Activated T-cell treated with anti-CD3 and anti-CD28 coated beads for 48 hours (primary cell): ENCODE measurements at places on chromosomes 5 and 9.

DNA sequence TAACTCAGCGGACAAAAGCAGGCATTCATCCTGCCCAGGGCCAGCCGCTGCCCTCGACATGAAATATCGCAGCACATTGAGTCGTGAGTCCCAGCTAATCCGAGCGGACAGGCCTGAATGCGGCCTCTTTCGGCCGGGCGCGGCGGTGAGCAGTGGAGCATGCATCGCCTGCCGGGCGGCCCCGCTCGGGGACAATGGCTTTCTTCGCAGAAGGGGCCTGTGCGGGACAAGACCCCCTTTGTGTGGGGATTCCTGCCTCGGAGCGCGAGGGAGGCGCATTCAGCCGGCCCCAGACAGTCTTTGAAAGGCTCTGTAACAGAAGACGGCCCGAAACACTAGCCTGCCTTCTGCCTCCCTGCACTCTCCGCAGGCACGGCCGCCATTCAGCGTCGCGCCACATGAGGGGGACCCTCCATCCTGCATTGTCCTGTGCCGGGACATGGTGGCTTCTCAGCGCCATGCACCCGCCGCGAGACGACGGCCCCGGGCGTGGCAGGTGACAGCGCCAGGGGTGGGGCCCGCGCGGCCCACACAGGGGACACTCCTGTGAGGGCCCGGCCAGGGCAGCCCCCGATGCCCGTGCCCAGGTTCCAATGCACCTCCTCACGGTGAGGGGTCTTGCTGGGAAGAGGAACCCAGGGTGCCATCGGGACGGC, 52.0 kb downstream of the EXD3 start:
- no peak for DNase-seq

- no peak for DNase-seq
Observed at GRCh38 chr5:108700930-108701329, 46.8 kb upstream of the FER start.

DNA sequence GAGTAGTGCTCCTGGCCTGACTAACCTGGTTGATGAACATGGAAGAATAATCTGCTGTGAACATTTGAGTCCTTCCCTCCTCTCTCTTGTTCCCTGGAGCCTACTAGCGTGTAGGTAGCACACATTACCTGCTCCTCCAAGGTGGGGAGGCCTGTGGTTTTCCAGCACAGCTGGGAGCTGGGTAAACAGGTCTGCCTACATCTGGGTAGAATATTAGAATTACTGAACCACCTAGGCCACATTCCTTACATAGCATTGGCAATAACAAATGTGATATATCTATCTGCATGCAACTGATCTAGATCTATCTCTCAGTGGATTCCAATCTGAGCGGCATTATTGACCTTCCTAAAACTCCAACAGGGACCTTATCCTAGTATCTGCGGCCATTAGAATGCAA, 151.0 kb upstream of the ZNF366 start:
- DNase-seq, result no peak

GRCh38 chr9:122001491-122002201, 91.5 kb downstream of the TTLL11 start:
- DNase-seq, result no peak

GRCh38 chr9:136280535-136281315, 23.2 kb downstream of the CCDC187 start:
- no peak for DNase-seq

- no peak for DNase-seq
Observed at GRCh38 chr9:80146466-80146865, 574.7 kb downstream of the TLE4 start.

DNA sequence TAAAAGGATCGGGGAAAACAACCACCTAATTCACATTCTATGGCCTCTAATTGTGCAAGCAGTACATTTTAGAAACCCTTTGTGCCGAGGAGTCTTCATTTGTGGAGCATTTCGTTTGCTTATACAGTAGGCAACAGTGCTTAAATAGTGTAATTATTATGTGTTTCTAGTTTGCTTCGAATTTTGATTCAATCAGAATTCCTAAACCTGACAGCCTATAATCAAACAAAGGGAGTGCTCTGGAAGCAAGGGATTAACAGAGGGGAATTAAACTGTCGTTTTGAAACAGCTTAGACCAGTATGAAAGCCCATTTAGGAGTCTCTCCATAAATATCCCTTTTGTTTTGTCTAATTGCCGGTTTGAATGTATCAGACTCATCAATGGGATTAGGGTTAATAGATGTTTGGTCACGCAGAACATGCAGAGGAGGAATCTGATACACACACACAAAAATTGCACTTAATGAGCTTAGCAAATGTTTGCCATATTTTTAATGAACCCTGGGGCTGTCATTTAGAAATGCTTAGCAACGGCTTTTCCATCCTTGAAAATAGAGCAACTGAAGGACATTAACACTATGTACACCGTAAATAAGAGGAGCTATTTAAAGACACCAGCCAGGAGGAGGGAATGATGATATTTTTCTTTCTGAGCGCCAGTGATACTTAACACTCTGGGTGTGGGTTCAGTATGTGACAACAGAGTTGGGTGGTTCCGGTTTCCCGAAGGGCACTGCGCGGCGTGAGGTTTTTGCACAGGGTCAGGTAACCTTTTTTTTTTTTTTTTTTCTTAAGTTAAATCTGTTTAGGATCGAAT, 404.7 kb downstream of the TLE4 start:
- DNase-seq, result no peak

DNA sequence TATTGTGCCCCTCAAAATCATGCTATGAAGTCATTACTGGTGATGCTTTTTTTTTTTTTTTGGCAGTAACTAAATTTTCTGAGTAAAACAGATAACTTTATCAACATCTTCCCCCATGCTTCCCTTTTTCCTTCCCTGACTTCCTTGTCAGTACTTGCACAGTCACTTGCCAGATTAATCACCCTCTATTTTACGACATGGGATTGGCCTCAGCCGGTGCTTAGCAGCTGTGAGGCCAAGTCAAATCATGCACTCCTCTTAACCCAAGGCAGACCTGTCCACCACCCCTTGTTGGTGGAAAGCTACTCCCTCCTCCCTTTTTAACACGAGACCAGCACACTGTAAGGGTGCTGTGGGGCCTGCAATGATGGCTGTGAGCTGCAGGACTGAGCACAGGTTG, 118.0 kb upstream of the OTULINL start:
- DNase-seq, result no peak

DNA sequence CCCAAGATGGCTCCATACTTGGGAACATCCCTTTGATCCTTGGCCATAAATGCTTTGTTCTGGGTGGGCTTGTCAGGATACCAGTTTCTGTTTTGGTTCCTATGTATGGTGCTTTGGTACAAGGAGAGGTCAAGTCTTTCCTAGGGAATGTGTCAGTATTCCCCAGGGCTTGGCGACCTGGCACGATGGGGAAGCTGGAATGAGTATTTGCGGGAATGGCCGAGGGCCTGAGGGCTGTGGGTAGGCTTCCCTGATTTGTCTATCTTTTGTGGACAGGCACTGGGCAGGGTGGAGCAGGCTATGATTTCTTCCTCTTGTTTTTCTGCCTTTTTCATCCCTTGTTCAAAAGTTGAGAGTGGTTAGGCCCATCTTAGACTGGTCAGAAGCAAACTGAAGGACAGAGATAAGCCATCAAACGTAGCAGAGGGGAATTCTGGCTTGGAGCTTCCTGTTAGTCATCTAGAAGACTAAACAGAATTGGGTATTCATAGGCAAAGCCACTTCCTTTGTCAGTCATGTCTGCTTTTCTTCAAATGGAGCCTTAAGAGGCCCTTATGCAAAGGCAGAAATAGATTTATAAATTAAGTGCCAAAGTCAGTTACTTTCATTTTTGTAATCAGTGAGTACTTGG, 13.7 kb downstream of the DOCK2 start:
- DNase-seq, result no peak

GRCh38 chr9:79572032-79572607, 355 bp downstream of the TLE4 start:
- DNase-seq, result no peak

DNA sequence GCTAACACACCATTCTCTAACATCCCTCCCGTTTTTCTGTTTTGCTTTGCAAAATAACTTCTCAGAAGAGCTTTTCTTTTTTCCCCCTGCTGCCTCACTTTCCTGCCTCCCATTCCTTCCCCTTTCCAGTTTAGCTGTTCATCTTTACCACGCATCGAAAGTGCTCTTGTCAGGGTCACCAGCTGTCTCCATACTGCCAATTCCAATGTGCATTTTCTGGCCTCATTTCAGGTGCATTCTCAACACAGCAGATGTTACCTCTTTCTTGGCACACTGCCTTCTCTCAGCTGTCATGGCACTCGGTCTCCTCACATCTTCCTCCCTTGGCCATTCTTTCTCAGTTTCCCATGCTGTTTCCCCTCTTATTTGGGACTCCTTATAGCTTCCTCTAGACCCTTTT, 9.5 kb downstream of the ARSK start:
- DNase-seq, result no peak

DNA sequence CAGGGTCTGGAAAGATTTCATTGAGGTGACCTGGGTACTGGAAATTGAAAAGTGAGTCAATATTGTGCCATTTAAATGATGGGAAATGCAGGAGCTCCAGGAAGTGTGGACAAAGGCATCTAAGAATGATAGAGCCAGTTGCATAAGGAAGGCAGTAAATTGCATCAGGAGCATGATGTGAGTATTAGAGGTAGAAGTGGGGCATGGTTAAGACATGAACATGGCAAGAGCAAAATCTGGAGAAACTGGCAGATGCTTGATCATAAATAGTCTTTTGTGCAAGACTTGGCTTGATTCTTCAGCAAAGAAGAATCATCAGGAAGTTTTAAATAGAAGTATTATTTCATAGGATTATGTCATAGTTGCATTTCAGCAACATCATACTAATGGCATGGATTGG, 157.4 kb upstream of the PUM3 start:
- DNase-seq, result no peak

DNA sequence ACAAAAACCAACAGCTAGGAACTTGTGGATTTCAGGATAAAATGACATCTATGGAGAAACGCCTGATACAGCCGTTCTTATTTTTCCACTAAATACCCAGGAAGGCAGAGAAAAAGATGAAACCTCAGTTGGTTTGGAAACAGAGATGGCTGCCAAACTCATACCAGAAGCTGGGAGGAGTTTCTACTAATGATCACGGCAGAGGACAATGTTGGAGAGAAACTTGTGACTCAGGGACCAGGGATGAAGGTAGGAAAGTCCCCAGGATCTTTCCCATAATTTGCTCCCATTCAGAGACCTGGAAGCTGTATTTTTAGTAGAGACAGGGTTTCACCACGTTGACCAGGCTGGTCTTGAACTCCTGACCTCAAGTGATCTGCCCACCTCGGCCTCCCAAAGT, 187.1 kb upstream of the IER5L start:
- DNase-seq, result no peak

DNA sequence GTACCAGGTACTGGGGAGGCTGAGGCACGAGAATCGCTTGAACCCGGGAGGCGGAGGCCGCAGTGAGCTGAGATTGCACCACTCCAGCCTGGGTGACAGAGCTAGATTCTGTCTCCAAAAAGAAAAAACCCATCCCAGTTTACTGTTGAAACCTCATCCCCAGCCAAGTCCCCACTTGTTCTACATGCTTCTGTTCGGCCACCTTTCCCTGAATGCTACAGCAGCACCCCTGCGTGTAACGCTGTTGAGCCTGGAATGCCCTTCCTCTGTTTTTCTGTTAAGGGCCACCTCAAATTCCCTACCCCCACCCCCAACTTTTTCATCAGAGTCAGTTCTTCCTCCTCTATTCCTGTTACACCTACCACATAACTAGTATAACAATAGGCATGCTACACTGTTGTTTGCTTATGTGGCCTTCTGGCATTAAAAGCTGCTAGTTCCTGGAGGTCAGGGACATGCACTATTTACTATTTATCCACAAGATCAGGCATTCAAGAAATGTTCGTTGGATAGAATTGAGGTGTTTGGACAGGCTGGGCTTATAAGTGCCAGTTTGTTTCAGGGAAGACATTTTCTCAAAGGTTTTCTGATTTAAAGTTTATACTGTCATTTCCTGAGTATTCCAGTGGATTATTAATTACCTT, 47.1 kb upstream of the C5orf47 start:
- DNase-seq, result no peak

DNA sequence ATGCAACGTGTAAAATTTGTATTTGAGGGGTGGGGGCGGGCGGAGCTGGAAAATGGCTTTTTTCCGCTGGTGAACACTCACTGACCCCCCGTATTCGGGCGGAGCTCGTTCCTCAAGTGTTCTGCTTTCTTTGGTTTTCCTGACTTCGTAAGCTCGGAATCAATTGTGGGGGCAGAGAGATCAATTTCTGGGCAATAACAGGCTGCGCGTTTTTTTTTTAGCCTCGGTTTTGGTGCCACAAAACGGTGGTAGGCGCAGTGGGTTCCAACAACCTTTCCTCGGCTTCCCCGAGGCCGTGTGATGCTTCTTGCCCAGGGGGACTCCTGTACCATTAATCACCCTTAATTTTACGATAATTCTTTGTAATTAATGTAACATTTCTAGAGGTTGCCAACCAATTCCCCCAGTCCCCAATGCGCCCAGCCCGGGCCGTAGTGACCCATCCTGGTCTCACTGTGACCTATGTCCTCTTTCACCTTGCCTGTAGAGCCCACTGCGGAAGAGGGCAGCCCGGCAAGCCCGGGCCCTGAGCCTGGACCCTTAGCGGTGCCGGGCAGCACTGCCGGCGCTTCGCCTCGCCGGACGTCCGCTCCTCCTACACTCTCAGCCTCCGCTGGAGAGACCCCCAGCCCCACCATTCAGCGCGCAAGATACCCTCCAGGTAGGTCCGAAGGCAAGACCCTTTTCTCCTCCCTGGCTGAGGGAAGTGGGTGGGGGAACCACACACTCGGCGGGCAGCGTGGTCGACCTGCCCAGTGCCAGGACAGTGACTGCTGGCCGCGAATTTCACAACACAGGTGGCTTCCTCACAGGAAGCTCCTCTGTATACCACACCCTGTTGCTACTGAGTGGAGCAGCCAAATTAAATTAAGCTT, 3.7 kb downstream of the NR4A3 start:
- no peak for DNase-seq

- DNase-seq, result peak; percentile 9
Observed at GRCh38 chr5:66553916-66554575, 42.1 kb upstream of the MAST4 start.

GRCh38 chr9:129687391-129687790, 21.9 kb downstream of the PRRX2 start:
- no peak for DNase-seq

DNA sequence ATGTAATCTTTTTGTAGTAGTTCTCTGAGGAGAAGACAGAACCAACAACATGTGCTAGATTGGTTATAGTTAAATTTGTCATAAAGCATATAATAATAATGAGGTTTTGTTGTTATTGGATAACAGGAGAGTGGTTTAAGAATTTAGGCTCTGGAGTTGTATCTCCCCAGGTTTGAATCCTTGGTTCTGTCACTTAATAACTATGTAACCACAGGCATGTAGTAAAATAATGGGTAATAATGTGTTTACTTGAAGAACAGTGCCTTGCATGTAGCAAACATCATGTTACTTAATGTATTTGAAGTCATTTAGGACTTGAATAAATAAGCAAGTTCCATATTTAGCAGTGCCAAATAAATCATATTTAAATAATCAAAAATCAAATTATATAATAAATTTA, 55.8 kb downstream of the NSD1 start:
- DNase-seq, result no peak

- DNase-seq, result no peak
Observed at GRCh38 chr9:15935661-15936305, 382.9 kb downstream of the CCDC171 start.

- DNase-seq, result no peak
Observed at GRCh38 chr5:137016783-137017324, 482.3 kb downstream of the SPOCK1 start.
